ENCODE measurements at places on chromosomes 7 and 10. TPM values are rescaled to one million over a fixed set of nuclear protein-coding genes. Genes with fewer than 3 reads are reported as not detected.
A peak's percentile ranks its signal among the peaks of the same experiment; 100 is the strongest.

The CALCR gene
- total RNA-seq, result not detected

DNA sequence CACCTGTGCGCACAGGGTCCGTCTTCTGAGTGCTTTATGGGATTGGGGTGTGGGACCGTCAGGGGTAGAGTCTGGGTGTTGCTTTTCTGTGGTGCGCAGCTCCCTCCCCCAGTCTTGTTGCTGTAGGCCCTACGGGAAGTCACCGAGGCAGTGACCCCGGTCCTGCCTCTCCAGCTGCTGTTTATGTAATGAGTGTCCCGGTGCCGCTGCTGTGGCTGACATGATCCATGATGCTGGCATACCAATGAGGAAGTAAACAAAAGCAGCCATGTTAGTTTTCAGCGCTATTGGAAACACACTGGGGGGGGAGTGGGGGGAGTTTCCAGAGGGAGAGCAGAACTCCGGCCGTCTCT, 1.1 kb downstream of the TRIM8 start:
- no peak for DNase-seq

GRCh38 chr7:66679633-66680244, 51.1 kb downstream of the KCTD7 start:
- DNase-seq, result no peak

DNA sequence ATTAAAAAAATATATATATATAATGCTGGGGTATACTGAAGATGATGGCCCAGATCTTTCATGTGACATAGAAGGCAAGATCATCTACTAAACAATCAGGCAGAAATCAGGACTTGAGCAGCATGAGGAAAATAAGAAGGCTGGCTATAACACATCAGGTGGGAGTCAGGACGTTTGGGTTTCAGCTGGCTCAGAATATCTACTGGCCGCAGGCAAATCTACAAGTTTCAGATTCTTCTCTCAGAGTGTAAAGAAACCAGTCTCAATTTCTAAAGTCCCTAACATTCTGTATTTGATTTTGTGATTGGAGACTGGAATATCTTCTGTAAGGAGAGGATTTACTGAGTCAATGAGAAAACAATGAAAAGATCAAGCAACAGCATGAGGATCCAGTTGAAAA, 37.7 kb upstream of the FAM3C start:
- DNase-seq, result no peak

GRCh38 chr10:122054048-122055025, 65.4 kb downstream of the TACC2 start:
- no peak for DNase-seq

DNA sequence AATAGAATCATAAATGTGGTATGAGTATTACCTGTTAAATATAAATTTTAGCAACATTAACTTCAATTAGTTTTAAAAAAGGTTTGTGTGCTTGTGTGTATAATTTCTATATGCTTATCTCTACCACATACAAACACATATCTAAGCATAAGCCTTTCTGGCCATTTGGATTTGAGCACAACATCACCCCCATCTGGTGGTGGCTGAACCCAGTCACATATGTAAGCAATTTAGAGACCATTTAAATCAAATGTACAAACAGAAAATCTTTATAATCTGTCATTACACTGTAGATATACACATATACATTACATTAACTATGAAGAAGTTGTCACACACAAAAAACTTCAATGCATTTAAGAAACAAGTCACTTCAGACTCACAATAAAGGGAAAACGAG, 31.7 kb downstream of the GPR22 start:
- DNase-seq, result no peak

DNA sequence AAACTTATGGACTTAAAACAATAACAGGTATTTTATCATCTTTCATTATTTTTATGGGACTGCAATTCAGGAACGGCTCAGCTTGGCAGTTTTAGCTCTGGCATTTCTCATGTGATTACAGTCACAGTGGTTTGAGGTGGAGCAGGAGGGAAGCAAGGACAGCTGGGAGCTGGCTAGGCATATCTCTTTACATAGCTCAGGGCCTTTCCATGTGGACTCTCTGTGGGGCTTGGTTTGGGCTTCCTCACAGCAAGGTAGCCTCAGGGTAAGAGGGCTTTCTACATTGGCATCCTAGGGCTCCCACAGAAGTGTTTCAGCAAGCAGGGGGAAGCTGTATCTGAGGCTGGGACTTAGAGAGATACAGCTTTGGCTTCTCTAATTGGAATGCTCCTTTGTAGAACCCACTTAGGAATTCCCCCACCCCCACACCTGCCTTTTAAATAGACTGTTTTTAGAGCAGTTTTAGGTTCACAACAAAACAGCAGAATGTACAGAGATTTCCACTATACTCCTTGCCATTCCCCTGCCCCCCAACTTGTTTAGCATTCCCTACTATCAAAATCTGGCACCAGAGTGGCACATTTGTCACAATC, 26.6 kb upstream of the SDHAF3 start:
- no peak for DNase-seq

DNA sequence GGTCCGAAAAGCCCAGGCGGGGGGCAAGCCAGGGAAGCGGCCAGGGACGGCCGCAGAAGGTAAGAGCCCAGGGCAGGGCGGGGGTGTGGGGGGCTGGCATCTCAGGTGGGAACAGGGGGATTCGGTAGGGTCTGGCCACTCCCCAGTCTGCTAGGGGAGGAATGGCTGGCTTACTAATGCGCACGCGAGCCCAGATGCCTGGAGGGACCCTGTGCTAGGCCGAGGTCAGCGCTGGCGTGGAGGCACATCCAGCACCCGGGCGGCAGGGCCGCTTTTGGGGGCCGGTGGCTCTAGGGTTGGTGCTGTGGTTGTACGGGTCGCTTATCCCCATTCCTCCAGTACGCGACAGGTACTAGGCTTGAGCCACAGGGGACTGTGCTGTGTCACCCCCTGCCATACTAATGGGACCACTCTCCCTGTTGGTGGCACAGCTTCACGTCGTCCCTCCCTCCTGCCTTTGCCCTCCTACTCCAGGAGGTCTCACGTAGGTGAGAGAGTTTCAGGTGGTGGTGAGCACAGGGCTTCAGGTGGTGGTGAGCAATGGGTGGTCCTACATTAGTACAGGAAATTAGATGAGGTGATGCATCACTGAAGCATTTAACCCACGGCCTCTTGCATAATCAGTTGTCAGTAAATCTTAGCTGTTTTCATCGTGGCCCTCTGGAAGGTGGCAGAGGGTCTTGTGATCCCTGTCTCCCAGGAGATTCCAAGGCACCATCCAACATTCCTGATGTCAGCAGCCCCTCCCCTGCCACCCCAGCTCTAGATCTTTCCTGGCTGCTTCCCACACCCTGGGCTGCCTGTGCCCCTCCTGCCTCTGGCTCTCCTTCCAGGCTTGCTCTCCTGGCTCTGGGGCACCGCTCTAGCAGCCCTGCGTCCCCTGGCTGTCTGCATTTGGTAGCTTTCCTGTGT, 971 bp downstream of the AEBP1 start:
- no peak for DNase-seq

- no peak for DNase-seq
Measured at GRCh38 chr10:110345286-110345685, 40.6 kb upstream of the SMNDC1 start.

DNA sequence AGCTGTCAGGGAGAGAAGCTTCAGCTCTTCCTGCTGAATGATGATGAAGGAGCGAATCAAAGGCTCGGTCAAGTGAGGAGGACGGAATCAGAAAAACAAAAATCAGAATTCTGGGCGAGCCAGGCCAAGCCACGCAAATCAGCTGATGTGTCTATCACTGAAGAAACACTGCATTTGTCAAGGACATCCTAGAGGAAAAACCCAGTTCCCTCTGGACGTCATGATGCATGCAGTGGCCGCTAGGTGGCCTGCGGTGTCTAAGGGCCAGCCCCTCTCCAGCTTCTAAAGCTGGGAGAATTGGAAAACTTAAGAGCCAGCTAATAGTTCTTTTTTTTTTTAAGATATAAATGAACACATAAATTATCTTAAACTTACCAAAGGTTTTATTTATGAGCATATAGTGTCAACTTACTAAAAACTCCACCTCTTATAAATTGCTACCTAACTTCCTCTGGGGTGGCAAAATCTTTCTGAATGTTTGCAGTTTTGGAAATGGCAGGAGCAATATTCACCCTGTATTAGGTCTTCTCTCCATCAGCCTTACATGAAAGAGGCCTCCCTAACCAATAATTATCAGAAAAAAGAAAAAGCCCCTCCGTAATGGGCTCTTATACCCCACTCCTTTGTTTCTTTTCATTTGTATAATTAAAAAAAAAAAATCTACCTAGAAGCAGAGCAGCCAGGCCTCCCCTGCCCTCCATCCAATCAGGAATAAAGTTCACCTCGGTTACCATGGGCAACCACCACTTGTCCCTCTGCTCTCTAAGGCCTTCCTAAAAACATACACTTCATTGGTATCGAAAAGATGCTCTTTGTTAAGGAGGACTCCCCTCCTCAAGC, 186.8 kb downstream of the USP6NL start:
- DNase-seq, result no peak

The PPP1R9A gene
- not detected for total RNA-seq

DNA sequence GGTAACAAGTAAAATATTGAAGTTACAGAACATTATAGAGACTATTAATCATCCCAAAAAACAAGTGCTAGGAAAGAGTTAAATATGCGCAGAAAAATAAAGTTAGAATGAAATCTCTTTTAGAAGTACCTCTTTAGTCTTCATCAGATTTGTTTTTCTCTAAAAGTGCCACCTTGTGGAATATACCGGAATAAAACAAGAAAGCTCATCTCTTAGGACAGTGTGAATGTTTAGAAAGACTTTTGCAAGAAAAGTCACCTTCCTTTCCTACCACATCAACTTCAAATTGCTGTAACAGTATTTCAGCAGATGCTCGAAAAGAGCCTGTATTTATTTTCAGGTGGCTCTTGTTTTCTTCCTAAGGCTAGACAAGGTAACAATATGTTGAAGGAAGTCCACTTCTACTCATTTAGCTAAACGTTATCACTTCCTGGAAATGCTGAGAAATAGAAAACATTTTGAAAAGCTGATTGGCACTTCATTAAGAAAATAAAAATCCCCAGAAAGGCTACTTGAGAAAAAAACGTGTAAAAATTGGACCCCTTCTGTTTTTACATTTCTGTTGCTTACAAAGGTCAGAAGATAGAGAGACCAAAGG, 19.8 kb upstream of the FAM133B start:
- peak; percentile 32 for DNase-seq

DNA sequence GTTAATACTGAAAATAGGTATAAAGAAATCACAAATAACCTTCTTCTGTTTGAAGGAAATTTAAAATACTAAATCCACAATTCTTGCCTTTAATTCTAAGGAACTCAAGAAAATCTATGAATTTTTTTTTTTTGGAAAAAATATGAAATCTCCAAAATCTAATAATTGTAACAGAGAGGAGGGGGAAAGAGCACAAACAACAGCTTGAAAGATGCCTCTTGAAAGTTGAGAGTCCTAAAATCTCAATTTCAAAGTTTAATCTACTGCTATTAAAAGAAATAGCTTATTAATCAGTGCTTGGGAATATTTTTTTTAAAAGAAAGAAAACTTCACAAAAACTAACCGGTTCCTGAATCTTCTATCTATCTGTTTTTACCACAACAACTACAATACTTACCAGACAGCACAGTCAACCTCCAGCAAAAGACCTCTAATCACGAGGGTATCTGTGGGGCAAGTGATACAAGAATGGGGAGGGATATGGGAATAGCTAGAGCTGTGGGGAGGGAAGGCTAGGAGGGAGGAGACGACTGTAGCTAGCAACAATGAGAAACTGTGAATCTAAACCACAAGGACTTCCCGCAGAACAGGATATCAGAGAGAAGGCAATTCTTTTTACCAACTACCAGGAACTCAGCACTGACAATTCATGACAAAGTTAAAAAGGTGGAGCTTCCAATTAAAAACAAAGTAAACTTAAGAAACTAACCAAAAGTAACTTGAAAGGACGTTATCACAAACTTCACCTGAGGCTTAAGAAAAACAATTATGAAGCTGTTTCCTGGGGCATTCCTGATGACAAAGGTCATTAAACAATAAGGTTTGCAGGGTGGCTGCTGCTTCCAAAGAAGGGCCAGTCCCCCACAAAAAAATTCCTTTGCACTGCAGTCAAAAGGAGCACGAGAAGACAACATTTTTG, at the start of gene USP54:
USP54 (minus strand) TSS at position 462 of the 919 bp plus-strand sequence. CDS start 15,684 bp downstream, outside the sequence.
- DNase-seq, result peak; percentile 56

The HOXA6 gene
- not detected for total RNA-seq

The OPALIN gene
- not detected for total RNA-seq

DNA sequence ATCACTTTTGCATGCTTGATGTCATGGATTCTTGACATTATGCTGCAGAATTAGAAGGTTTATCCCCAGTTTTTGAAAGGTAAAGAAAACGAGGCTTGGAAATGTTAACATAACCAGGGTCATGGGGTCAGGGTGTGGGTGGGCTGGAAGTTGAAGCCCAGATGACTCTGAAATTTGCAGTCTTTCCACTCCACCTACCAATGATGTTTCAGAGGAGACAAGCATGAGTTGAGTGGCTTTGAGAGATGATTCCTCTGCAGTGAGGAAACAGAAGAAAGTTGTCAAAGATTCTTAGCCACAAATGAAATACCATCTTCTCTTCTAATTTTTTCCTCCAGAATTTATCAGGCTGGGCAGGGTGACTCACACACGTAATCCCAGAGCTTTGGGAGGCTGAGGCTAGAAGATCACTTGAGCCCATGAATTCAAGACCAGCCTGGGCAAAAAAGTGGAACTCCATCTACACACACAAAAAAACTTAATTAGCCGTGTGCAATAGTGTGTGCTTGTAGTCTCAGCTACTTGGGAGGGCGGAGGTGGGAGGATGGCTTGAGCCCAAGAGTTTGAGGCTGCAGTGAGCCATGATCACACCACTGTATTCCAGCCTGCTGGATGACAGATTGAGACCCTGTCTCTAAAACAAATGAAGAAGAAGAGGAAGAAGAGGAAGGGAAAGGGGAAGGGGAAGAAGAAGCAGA, 239.1 kb upstream of the AUTS2 start:
- no peak for DNase-seq

DNA sequence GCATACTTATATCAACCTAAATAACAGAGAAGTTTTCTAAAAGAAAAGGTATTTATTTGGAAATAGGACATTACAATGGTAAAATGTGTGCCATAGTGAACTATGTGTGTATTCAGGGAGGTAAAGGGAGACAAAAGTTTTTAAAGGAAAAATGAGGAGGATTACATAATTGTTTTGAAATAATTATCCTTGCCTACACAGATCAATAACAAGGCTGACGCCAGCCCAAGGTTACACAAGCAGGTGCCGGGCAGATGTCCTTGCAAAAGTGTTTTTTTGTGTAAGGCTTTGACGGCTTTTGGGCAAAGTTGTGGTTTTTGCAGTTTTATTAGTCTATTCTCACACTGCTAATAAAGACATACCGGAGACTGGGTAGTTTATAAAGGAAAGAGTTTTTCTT, 22.7 kb upstream of the SLC35B4 start:
- no peak for DNase-seq

DNA sequence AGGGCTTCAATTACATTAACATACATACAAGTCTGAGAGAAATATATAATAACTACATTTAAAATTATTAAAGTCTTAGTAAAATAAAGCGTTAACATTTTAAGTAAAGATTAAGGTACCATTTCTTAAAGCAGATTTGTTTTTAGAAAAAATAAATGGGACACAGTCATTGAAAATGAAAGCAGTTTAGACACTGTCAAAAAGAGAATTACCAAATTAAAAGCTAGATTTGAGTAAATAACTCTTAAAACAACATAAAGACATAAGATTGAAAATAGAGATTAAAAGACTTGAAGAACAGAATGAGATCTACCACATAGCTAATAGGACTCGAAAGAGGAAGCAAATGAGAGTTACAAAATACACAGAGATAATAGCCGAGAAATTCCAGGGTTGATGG, 562.2 kb upstream of the FOXK1 start:
- no peak for DNase-seq

Data from naive thymus-derived CD4-positive, alpha-beta T cell (primary cell).